Uterine smooth muscle cell (primary cell): ENCODE measurements at places on chromosomes 12 and 14. TPM values are rescaled to one million over a fixed set of nuclear protein-coding genes. Genes with fewer than 3 reads are reported as not detected.

DNAAF2 gene
- total RNA-seq: 9.7 and 11.1 TPM in 2 replicates

CARMIL3 gene
- total RNA-seq: under 0.01 and 0.12 TPM in 2 replicates

TMEM132C gene
- total RNA-seq: not detected in 2 replicates

CABP1 gene
- total RNA-seq: 0.44 and 1.1 TPM in 2 replicates

SERPINA9 gene
- not detected in 2 replicates for total RNA-seq

TAS2R50 gene
- total RNA-seq: 3.5 and 4.2 TPM in 2 replicates

MTRFR gene
- 12.9 and 16.1 TPM in 2 replicates for total RNA-seq

TAS2R10 gene
- 0.44 and 0.50 TPM in 2 replicates for total RNA-seq

PRICKLE1 gene
- total RNA-seq: 15.1 and 20.7 TPM in 2 replicates

KLRC2 gene
- total RNA-seq: not detected in 2 replicates

ASB2 gene
- total RNA-seq: 1.2 and 3.5 TPM in 2 replicates

LIN7A gene
- 3.1 and 3.9 TPM in 2 replicates for total RNA-seq

CLEC1A gene
- total RNA-seq: not detected in 2 replicates

KRT5 gene
- total RNA-seq: 0.22 TPM in 1 of 2 replicates, not detected in the other

RIN3 gene
- total RNA-seq: 5.1 and 5.6 TPM in 2 replicates

PAPOLA gene
- total RNA-seq: 94.1 and 112 TPM in 2 replicates

FRMD6 gene
- 413 and 478 TPM in 2 replicates for total RNA-seq

SRGAP1 gene
- 17.0 and 23.4 TPM in 2 replicates for total RNA-seq

SLC25A29 gene
- 10.0 and 27.1 TPM in 2 replicates for total RNA-seq

SLC10A1 gene
- not detected in 2 replicates for total RNA-seq

ASCL4 gene
- not detected in 2 replicates for total RNA-seq

LDHB gene
- total RNA-seq: 943 and 1,120 TPM in 2 replicates

CACNA2D4 gene
- total RNA-seq: 0.33 and 0.87 TPM in 2 replicates

PRPF39 gene
- total RNA-seq: 31.5 and 42.8 TPM in 2 replicates
